ENCODE measurements at places on chromosomes 3 and 15.

DNA sequence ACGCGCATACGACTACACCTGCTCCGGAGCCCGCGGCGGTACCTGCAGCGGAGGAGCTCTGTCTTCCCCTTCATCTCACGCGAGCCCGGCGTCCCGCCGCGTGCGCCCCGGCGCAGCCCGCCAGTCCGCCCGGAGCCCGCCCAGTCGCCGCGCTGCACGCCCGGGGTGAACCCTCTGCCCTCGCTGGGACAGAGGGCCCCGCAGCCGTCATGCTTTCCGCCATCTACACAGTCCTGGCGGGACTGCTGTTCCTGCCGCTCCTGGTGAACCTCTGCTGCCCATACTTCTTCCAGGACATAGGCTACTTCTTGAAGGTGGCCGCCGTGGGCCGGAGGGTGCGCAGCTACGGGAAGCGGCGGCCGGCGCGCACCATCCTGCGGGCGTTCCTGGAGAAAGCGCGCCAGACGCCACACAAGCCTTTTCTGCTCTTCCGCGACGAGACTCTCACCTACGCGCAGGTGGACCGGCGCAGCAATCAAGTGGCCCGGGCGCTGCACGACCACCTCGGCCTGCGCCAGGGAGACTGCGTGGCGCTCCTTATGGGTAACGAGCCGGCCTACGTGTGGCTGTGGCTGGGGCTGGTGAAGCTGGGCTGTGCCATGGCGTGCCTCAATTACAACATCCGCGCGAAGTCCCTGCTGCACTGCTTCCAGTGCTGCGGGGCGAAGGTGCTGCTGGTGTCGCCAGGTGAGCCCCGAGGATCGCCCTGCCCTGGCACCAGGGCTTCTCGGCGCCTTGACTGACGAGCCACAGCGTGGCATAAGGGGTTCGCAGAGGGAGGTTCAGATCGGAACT, 420 bp downstream of the SLC27A2 start:
- DNase-seq: peak; percentile 87

DNA sequence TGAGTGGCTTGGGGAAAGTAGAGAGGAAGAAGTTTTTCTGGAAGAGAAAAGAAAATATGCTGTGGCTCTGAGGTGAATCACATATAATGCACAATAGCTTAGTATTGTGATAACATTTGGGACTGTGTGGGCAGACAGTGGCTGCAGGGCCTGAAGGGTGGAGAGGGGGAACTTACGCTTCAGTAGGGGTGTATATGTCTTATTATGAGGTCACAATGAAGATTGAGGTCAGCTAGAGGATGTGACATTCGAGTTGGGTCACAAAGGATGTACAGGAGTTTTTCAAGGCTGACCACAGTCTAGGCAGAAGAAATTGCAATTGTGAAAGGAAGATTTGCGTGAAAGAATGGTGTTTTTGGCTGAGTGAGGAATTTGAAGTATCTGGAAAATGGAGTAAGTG, 414.8 kb downstream of the LPP start:
- no peak for DNase-seq

- no peak for DNase-seq
Measured at GRCh38 chr15:35211240-35211902, 126.3 kb upstream of the NANOGP8 start.

- DNase-seq: no peak
Measured at GRCh38 chr3:30488070-30488756, 118.2 kb upstream of the TGFBR2 start.

DNA sequence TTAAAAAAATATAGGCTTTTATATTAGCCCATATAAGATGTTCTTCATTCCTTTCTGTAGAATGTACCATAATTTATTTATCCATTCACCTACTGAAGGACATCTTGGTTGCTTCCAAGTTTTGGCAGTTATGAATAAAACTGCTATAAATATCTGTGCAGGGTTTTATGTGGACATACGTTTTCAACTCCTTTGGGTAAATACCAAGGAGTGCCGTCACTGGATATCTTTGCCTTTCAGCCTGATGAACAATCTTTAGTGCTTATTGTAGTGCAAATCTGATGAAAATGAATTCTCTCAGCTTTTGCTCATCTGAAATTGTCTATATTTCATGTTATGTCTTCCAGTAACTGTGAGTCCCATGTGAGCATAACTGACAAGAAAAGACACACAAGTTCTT, 26.6 kb upstream of the BLM start:
- no peak for DNase-seq

DNA sequence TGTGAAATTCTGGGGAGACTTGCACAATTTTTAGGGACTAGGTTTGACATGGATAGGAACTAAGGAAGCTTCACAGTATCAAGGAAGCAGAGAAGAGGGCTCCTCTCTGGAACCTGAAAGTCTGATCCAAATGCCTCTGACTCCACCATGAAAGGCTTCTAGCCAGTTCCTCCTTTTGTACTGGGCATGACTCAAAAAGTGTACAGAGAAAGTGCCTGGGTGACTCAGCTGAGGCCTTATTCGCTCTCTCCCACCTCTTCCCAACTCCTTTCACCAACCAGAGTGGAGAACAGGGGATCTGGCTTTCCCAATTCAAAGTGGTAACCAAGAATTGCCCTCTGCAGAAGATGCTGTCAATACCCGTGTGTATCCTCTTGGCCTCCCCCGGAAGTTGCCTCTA, 342.9 kb upstream of the PROK2 start:
- DNase-seq: no peak

DNA sequence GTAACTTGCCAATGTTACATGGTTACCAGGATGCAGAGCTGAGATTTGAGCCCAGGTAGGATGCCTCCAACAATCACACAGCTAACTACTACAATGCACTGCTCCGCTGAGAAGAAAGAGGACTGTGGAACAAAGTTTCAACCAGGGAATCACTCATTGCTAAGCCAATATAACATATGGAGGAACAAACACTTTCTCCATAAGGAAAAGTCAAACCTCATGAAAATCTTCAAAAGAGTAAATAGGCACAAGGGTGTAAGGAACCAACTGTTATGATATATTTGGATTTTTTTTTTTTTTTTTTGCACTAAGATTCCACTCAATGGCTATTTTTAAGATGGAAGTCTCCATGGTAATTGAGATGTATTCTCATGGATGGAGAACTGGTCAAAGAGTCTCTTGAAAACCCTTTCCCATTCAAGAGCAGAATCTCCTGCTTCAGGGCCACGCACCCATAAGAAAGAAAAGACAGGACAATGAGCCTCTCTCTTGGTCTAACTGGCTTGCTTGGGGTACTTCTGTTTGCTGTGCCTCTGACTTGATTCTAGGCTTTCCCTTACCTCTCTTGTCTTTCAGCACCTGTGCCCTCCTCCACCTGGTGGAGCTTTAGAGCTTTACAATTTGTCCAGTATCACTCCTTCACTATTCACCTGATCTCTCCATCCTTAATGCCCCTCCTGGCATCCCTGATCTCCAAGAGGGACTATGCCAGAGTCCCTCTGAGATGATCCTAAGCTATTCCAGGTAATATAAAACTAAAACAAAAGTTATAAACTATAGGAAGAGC, 252.8 kb downstream of the NTRK3 start:
- DNase-seq: peak; percentile 58

DNA sequence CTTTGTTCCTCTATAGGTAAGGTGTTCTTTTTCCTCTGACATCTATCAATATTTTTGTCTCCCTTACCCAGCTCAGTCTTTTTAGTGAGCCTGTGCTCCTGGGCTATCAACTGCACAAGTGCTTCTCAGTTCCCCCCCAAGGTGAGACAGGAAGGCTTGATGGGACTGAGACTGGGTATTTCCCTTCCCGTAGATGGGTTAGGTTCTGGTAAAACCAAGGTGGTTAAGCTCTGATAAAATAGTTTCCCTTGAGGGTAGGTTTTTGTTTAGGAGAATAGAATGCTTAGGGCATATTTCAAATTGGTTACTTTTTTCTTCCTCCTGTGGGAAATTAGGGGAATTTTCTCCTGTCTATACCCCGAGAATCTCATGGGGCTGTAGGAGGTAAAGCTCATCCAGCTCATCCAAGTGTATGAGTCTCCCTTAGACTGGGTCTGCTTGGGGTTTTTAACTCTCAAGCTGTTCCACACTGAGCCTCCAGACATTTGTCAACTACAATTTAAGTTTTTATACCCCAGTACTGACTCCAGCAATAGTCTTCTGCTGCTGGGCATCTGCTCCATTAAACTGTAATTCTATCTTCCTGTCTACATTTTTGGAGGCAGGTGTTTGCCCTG, 44.9 kb downstream of the OXSR1 start:
- no peak for DNase-seq

DNA sequence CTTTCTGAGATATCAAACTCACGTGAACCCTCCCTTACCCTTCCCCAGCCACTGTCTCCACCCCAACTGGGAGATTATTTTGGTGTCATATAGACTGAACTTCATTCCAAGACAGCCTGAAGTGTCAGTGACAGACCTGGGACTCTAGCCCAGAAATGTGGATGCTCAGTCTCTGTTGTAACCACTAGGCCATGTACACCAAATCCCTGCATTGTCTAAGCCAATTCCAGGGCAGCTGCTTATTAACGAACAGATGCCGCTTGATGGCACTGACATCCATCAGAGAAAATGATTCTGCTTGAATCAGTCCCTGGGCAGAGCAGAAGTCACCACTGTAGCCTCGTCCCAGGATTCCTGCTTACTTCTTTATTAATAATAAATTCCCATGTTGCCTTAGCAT, 305.5 kb downstream of the GRM7 start:
- DNase-seq: no peak

- no peak for DNase-seq
Measured at GRCh38 chr3:156787001-156787400, 39.2 kb upstream of the LEKR1 start.

GRCh38 chr3:75171630-75172230, 492.4 kb upstream of the FRG2C start:
- DNase-seq: no peak

DNA sequence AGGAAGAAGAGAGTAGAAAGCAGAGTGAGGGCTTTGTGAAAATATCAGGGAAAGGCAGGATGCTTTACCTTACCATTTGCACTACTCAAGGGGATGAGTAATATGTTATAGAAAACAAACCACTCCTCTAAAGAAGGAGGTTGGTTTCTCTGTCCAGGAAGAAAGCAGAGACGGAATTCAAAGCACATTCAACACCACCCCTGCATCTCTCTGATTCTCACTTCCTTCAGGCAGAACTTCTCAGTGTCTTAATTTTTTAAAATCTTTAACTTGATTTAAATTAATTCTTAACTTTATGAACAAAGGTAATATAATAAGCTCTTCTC, 82.4 kb downstream of the NR2F2 start:
- no peak for DNase-seq

DNA sequence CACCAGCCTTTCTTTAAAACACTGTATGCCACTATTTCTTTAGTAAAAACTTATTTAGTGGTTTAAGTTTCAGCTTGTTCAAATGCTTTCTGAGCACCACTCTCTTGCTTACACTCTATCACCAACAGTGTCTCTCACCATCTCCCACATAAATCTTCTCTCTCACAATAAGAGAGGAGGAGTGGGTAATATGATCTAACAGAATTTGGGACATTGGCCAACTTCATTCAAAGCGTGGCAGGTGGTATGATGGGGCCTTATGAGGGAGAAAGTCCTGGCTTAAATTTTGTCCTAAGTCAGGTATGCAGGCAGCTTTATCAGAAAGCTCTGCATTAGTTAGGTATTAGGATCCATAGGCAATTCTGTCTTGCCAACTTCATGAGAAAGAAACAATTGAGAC, 1132.5 kb downstream of the TUSC7 start:
- no peak for DNase-seq

- peak; percentile 72 for DNase-seq
Measured at GRCh38 chr3:54891540-54891897, 36.3 kb downstream of the LRTM1 start.

DNA sequence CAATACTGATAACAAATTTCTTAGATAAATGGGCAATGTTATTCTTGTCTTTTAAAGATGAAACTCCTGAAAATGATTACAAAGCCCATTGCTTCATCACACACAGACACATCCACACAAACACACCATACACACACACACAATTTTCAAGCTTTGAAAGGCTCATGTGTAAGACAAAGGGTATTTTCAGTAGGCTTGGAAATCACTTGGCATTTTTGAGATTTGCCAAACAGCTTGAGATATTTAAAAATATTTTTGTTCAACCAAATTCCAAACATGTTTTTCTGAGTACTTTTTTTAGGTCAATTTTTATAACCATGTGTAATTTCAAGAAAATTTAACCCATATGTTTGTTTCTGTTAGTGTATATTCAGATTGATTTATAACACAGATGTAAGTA, 283.7 kb downstream of the ROBO2 start:
- DNase-seq: no peak

- DNase-seq: no peak
Measured at GRCh38 chr15:43283526-43283925, 16.8 kb upstream of the TGM5 start.

- DNase-seq: peak; percentile 95
Measured at GRCh38 chr15:26891448-26892181, 24.8 kb downstream of the GABRA5 start.

- peak; percentile 89 for DNase-seq
Measured at GRCh38 chr3:32510075-32510724, 7.5 kb upstream of the CMTM6 start.

GRCh38 chr15:98841419-98841970, 166.1 kb downstream of the PGPEP1L start:
- no peak for DNase-seq

GRCh38 chr3:194989241-194989640, 281.7 kb downstream of the XXYLT1 start:
- DNase-seq: no peak

- DNase-seq: no peak
Measured at GRCh38 chr3:138747225-138747624, 87.5 kb downstream of the PIK3CB start.

DNA sequence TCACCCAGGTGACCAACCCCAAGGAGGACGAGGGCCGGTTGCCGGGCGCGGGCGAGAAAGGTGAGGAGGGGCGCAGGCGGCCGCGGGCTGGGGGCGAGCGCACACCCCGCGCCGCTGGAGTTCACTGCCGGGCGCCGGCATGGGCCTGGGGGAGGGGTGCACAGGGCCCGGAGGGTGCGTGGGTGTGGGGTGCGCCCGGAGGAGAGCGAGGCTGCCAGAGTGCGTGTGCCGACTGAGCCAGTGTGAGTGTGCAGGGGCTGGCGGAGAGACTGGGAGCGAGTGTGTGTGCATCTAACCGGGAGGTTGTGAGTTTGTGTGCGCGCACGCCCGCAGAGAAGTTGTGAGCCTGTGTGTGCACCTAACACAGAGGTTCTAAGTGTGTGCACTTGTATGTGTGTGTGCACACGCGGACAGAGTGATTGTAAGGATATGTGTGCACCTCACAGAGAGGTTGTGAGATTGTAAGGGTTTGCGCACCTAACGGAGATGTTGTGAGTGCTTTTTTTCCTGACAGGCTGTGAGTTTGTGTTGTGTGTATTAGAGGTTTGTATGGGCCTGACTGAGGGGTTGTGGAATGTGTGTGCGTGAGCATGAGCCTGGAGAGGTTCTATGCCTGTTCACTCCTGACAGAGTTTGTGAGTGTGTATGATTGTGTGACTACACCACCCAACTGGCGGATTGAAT, 681 bp downstream of the CTDSPL start:
- peak; percentile 73 for DNase-seq

DNA sequence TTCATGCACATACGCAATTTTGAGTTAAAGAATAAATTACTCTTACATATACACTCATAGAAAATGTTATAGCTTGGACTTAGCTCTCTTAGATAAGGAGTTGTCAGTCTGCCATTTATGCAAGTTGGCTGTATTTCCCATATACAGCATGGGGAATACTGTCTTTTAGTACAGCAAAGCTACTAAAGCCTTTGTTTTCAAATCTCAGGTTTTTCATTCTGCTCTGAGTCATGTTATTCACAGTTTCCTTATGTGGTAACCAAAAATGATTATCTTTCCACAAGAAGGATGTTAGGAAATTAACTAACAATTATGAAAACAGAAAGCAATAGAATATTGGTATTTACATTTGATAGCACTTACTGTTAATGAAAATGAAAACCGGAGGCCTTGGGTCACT, 4.3 kb upstream of the TIPARP start:
- DNase-seq: no peak
